ENCODE measurements at places on chromosomes 1 and 21. TPM values are rescaled to one million over a fixed set of nuclear protein-coding genes. Genes with fewer than 3 reads are reported as not detected.

DNA sequence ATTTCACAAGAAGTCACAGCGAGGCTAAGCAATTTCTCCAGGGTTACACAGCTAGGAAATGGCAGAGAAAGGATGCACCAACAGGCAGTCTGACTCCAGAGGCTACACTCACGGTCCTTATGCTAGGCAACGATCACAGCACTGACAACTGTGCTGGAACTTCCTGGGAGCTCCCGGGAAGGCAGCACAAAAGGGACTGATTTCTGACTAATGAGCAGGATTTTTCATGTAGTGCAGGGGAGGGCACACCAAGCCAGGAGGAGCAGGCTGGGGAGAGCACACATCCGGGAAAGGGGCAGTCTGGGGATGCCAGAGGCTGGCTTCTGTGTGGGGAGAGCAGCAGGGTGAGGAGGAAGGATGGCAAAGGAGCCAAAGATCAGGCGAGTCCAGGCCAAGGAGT lies 486.7 kb downstream of the OMA1 start:
- DNase-seq, result no peak

GRCh38 chr1:168466714-168467131 lies 77.1 kb downstream of the XCL2 start:
- no peak for DNase-seq

DNA sequence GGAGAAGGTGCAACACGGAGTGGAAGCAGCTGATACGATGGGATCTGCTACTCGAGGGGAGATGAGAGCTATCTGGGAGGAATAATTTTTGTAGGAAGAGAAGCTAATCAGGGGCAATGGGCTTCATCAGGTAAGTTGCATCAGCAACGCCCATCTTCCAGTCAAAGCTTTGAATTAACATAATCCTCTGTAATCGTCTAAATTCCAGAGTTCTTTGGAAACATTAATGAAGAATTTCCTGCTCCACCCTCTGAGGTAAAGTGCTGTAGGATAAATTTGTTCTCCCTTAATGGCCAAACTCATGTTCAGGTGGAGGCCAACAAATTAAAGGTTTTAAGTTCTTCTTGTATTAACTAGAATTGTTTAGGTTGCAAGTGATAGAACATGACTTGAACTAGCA lies 94.0 kb upstream of the KAZN start:
- DNase-seq, result no peak

DNA sequence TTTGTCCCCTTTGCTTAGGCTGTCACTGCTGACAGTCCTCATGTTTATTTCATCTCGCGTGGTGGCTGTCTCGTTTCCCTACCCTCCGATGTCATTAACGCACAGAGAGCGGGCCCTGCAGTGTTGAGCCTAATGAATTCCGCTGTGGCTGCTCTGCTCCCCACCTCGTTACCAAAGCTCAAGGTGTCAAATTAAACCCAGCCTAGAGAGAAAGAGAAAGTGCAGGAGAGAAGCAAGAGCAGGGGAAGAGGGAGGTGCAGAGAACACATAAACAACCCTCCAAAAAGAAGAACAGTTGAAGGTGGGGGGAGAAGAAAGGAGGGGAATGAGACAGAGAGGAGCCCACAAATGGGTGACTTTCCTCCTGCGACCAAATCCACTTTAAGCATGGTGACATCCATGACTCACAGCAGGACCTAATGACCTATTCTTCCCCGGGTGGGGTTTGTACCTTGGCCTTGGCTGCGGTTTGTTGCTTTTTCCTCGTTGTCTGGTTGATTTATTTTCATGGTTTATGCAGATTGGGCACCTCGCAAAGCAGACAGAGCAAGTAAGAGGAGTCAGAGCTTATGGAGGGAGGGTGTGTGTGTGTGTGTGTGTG lies 92.5 kb downstream of the PBX1 start:
- peak; percentile 19 for DNase-seq

Gene HDAC1
- total RNA-seq, result 232 TPM

Data from HCT116 (cell line).